ENCODE measurements at places on chromosomes 4 and X. TPM values are rescaled to one million over a fixed set of nuclear protein-coding genes. Genes with fewer than 3 reads are reported as not detected.

The NKX6-1 gene
- not detected for total RNA-seq

The MAGT1 gene
- 244 TPM for total RNA-seq

The GUCY1A1 gene
- total RNA-seq: 33.7 TPM

The PDCL2 gene
- total RNA-seq: not detected

The ATP10D gene
- 10.5 TPM for total RNA-seq

The MTNR1A gene
- total RNA-seq: under 0.01 TPM

The PABPC5 gene
- 0.49 TPM for total RNA-seq

The GIMD1 gene
- not detected for total RNA-seq

The ATP6AP1 gene
- 54.4 TPM for total RNA-seq

The UGT2B11 gene
- not detected for total RNA-seq

The SPANXA1 gene
- total RNA-seq: not detected

The CLIC2 gene
- total RNA-seq: 10.4 TPM

The AWAT2 gene
- not detected for total RNA-seq

The FHIP1A gene
- total RNA-seq: 0.13 TPM

The CENPVL1 gene
- total RNA-seq: not detected

The GPC4 gene
- 2.3 TPM for total RNA-seq

The MEPE gene
- not detected for total RNA-seq

The ELOVL6 gene
- 3.1 TPM for total RNA-seq

The PLS3 gene
- total RNA-seq: 419 TPM

All from bladder microvascular endothelial cell (primary cell).